Stimulated activated CD8-positive, alpha-beta memory T cell treated with anti-CD3 and anti-CD28 coated beads, Interleukin-2, amount 100 ng/mL, for 48 hours (primary cell): ENCODE measurements at places on chromosomes 13 and 19.

- DNase-seq, result peak; percentile 73
Measured at GRCh38 chr19:39031368-39032062, 834 bp downstream of the FBXO27 start.

GRCh38 chr13:29411481-29411880, 184.0 kb downstream of the SLC7A1 start:
- DNase-seq, result no peak

DNA sequence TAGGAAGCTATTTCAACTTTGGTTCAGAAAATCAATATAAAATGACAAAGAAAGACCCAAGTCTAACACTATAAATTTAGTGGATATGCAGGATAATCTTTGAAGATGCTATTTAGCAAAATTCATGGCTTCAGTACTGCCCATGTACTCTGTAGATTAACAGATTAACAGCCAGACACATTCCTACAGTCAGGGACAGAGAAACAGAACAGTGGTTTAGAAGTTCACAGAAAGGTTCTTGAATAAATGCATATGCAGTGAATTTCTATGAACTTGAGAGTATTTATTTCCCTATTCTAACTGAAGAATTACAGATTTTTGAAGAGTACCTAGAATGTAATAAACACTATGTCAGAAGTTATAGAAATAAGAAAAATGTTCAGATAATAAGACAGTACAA, 222.8 kb downstream of the KLF12 start:
- DNase-seq, result no peak

DNA sequence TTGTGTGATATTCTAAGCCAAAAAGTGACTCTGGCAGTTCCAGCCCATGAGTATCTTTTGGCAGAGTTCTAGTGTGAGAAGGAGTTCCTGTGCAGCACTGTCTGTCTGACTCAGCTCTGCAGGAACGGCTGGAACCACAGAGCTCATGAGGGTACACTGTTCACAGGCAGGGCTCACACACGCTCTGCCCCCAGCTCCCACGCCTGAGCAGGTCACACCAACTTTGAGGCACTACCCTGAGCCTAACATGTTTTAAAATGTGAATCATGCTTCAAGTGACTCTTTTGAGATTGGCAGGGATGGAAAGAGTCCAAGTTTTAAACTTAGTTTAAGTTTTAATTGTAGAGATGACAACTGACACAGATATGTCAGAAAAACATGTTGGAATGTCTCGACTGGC, 1203.3 kb downstream of the UQCRFS1 start:
- no peak for DNase-seq

- DNase-seq, result no peak
Measured at GRCh38 chr13:30443957-30444404, 21.7 kb downstream of the UBE2L5 start.

- DNase-seq, result no peak
Measured at GRCh38 chr13:36096461-36097416, 34.4 kb downstream of the DCLK1 start.

DNA sequence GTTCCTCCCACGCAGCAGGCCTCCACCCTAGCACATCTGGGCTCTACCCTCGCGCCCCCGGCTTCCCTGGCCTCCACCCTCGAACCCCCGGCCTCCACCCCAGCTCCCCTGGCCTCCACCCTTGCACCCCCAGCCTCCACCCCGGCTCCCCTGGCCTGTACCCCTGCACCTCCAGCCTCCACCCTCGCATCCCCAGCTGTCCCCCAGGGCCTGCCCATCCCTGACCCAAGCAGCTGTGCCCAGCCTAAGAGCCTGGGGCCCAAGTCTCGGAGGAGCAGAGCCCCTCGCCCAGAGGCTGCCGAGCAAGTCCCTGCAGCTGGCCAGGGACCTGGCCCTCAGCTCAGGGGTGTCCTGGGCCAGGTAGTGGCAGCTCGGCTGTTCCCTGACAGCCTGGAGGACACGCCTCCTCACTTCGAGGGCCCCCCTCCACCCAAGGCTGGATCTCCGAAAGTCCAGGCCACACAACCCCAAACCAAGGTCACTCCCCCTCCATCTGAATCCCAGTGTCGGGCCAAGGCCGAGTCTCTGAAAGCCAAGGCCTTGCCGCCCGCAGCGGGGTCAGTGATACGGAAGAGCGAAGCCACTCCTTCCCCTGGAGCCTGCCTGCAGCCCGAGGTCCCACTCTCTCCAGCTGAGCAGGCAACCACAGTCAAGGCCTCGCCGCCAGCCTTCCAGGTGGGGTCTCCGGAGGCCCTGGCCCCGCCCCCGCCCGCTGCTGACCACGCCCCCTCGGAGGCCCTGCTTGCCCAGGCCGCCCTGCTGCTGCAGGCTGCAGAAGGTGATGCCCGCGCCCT, 7.9 kb upstream of the ARHGAP33 start:
- no peak for DNase-seq

- DNase-seq, result no peak
Measured at GRCh38 chr13:52374389-52374788, 31.6 kb downstream of the THSD1 start.

GRCh38 chr13:96982672-96983071, 11.6 kb downstream of the OXGR1 start:
- no peak for DNase-seq

DNA sequence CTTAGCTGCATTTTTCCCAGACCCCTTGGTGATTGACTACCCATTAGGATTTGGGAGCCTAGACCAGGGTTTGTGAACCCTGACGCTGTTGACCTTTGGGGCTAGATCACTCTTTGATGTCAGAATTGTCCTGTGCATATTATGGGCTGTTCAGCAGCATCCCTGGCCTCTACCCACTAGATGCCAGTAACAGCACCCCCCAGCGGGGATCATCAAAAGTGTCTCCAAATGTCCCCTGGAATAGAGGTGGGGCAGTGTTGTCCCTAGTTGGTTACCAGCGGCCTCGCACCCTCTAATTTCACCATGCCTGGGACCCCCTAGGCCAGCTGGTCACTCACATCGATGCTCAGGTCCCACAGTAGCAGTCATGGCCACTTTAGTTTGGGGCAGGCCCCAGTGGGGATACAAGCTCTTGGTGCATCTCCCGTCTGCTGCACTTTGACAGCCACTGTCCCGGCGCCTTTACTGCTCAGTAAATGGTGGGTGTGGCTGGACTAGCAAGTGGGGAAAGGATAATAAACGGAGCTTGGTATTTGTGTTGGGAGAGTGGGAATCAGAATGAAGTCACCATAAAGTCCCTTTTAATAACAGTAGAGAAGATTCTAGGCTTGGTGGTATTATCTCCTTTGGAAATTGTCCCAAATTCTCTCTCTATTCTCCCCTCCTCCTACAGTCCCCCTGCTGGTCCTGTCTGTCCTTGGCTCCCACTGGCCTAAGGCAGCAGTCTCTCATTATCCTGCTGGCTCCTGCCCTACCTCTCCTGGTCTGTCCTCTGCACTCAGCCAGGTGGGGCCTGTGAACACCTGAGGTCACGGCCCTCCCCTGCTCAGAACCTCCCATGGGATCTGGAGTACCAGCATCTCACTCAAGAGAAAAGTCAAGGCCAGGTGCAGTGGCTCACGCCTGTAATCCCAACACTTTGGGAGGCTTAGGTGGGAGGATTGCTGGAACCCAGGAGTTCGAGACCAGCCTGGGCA, 80.6 kb downstream of the SIPA1L3 start:
- no peak for DNase-seq

- DNase-seq, result no peak
Measured at GRCh38 chr13:37149380-37149779, 43.9 kb upstream of the CSNK1A1L start.

GRCh38 chr13:102355251-102355650, 46.6 kb downstream of the FGF14 start:
- DNase-seq, result no peak

DNA sequence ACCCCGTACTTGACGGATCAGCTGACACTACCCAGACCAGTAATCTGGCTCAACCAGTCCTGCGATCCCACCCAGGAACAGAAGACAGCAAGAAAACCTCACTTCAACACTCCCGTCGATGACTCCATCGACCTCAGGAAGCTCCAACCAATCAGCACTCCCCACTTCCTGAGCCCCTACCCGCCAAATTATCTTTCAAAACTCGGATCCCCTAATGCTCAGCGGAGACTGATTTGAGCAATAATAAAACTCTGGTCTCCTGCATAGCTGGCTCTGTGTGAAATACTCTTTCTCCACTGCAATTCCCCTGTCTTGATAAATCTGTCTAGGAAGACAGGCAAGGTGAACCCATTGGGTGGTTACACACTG, 1.2 kb downstream of the LSM4 start:
- DNase-seq, result no peak

DNA sequence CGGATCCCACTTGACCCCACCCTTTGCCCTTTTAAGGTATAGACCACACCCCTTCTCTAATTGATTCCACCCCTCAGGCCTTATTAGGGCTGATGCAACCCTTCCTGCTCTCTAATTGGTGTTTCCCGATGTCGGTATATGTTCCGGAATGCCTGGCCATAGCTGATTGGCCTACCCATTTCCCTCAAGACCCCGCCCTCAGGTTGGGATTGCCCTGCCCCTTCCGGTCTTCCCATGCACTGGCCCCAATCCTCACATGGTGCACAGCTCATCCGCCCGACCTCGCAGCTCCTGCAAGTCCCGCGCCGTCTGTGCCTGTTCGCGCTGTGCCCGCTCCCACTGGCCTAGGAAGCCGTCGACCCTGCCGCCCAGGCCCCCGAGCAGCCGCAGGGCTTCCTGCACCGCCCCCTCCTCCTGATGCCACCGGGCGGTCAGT, 18.1 kb downstream of the TSKS start:
- no peak for DNase-seq

DNA sequence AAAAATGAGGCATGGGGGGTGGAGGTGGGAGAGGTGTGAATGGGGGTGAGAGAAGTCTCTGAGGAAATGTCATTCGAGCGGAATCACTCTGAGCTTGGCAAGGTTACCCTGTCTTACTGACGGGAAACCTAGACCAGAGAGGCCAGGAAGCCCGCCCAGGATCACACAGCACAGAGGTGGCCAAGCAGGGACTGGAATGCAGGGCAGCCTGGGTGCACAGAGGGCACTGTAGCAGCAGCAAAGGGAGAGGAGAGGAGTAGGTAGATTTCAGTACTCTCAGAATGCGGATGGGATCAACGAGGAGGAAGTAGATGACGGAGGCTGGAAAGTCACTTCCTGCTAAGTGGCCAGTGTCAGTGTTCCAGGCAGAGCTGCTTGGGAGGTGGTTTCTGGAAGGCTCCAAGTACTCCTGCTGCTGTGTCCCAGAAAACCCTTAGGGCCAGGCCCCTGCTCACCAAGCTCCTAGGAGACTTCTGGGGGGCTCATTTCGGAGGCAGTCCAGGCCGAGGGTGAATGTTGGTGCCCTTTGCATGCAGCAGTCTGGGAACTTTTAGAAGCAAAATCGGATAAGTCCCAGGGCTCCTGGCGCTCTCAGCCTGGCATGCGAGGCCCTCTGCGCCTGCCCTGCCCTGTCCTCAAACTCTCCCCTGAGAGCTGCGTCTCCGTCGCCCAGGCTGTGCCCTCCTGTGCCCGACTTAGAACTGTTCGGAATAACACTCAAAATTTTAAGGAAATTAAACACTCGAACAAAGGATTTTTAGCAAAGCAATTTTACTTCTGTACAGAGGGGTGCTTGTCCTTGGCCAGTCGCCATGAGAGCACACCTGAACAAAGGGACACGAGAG, 33.5 kb downstream of the DNM2 start:
- no peak for DNase-seq

DNA sequence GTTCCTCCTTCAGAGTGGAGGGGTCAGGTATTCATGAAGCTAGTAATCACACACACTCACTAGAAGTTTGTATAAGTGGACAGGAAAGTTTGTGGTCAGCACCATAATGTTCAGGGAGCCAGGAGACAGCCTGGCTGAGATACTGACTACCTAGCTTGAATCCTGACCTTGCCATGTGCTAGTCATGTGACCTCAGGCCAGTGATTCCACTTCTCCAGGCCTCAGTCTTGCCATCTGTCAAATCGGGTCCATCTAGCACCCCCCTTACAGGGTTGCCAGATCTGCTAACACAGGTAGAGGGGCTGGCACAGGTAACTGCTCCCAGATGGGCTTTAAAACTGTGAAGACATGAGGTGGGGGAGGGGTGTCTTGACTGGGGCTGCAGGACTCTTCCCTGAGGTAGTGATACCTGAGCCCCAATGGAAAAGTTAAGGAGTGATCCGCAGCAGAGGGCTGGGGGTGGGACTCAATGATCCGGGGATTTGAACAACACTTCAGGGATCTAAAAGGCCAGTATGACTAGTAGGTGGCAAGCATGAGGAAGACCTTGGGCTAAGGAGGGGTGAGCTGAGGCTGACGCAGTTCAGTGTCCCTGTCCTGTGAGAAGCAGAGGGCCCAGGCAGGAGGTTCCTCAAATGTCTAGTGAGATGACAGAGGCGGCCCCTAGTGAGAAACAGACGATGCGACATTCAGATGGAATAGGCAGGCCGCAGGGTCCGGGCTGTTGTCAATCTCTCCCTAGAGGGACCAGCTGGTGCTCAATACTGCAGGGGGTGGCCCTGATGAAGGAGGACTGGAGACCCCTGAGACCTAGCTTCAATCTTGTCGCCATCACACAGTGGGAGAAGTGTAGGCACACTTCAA, 8.5 kb downstream of the ACTMAP start:
- no peak for DNase-seq
